Stimulated activated CD8-positive, alpha-beta memory T cell treated with anti-CD3 and anti-CD28 coated beads, Interleukin-2, amount 100 ng/mL, for 48 hours (primary cell): ENCODE measurements at places on chromosomes 6 and 20.

GRCh38 chr6:86961455-86962200 lies 24.3 kb downstream of the HTR1E start:
- no peak for DNase-seq

GRCh38 chr20:59706400-59706693 lies 102.0 kb downstream of the PHACTR3 start:
- no peak for DNase-seq

GRCh38 chr6:17798477-17799154 lies 91.9 kb upstream of the NUP153 start:
- no peak for DNase-seq

- DNase-seq = no peak
Observed at GRCh38 chr6:70113171-70113570, 189.7 kb downstream of the COL9A1 start.

GRCh38 chr6:36515844-36516243 lies 31.4 kb downstream of the STK38 start:
- no peak for DNase-seq

GRCh38 chr6:113362301-113363047 lies 494.7 kb upstream of the MARCKS start:
- DNase-seq = no peak
